Muscle of leg (tissue), 16 donors: ENCODE measurements at places on chromosomes 6 and 20. TPM values are rescaled to one million over a fixed set of nuclear protein-coding genes. Genes with fewer than 3 reads are reported as not detected.
A peak's percentile ranks its signal among the peaks of the same experiment; 100 is the strongest.

DNA sequence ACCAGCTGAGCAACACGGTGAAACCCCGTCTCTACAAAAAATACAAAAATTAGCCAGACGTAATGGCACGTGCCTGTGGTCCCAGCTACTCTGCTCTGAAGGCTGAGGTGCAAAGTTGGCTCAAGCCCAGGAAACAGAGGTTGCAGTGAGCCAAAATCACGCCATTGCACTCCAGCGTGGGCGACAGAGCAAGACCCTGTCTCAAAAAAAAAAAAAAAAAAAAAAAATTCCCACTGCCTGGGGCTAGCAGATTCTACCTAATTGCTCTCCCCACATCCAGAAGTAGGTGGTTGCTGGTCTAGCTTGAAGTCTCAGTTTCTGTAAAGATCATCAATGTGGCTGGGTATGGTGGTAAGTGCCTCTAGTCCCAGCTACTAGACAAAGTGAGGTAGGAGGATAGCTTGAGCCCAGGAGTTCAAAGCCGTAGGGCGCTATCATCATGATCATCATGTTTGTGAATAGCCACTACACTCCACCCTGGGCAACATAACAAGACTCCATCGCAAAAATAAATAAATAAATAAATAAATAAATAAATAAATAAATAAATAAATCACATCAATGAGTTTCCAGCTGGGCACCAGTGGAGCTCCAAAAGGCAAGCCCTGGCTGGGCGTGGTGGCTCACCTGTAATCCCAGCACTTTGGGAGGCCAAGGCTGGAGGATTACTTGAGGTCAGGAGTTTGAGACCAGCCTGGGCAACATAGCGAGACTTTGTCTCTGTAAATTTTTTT is 6.3 kb upstream of the AP5S1 start:
- peak; percentile 17 for DNase-seq

- DNase-seq = peak; percentile 90
These were observed 143.9 kb downstream of the SOBP start for GRCh38 chr6:107633680-107634323.

GRCh38 chr6:159390381-159390780 is 221.2 kb downstream of the FNDC1 start:
- peak; percentile 82 for DNase-seq

DNA sequence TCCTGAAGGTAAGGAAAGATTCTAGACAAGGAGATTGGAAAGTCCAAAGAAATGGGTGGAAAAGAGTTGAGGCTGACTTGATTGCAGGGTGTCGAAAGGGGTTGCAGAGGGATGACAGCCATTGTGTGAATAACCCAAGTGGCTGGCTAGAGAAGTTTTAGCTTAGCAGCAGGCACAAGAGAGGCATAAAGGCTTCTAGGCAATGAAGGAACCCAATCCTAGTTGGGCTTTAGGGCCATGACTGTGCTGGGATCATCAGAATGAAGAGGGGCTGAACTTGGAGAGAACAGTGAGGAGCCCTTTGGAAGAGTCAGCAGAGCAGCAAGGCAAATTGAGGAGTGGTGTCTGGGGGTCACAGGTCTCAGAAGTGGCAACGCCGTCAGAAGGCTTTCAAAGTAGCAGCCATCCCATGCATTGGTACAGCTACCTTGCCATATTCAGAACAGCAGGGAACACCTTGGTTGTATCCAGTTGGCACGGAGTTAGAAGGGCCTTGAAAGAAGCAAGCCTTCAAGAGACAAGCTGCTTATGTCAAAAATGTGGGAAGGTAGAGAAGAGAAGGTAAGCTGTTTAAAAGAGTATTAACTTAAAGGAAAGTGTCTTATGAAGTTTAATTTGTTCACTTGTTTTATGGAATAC is 146.4 kb downstream of the ADGRG6 start:
- no peak for DNase-seq

DNA sequence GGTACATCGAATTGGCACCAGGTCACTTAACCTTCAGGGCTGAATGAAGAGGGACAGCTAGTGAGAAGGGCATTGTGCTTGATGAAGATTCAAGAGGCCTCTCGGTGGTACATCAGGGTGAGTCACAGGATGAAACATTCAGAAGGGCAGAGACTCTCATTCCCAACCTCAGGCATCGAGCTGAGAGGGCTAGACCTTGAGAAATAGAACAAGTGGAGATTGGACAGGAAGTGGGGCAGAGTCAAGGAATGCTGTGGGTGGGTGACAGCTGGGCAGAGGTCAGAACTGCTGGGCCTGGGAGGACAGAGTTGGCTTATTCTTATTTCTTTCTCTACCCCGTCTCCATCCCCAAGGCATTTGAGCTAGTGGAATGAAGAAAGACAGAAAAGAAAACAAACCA is 126.0 kb downstream of the SCML4 start:
- no peak for DNase-seq

- peak; percentile 70 for DNase-seq
These were observed 112.5 kb upstream of the QKI start for GRCh38 chr6:163301726-163302635.

CNKSR3 gene
- 12.0 TPM for polyA plus RNA-seq

APCDD1L gene
- polyA plus RNA-seq = 3.4 TPM

OR12D3 gene
- not detected for polyA plus RNA-seq
